ENCODE measurements at places on chromosomes 6 and 20.

DNA sequence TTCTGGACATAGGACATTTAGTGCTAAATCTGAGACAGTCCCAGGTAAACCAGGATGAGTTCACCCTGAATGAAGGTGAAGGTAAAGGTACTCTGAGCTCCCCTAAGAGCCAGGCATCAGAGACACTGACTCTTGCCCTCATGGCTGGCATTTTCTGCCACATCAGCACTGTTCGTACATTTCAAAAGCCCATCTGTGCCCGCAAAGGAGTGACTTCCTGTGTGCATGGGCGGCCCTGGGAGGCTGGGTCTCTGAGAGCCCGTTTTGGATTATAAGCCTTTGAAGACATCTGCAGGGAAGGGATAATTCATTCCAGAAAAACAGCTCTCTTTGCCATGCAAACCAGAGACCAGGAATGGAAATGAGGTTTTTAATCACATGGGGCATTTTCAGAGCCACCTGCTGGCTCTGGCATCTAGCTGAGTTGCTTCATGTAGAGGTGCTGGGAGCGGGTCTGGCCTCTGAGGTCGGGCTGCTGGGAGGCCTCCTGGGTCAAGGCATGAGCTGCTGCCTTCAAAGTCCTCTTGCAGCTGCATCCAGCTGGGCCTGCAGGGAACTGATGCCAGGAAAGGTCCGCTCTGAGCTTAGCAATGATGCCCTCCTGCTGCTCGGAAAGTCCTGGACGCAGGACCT, 348.3 kb downstream of the DHX35 start:
- DNase-seq, result no peak

DNA sequence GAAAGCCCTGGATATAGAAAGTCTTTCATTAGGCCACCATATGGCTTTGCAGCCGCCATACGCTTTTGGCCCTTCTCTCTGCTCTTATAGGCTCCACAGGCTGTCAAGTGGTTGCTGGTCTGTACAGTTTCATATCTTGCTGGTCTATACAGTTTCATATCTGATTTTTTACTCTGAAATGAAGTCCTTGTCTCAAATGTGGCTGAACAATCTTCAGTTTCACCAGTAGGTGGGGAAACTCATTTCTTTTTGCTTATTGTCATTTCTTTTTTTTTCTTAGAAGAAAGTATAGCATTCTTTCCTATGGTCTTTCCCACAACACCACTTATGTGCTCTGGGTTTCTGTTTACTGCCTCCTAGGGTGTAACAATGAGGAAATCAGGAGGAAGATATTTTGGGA, 771.4 kb upstream of the MMS22L start:
- peak; percentile 14 for DNase-seq

DNA sequence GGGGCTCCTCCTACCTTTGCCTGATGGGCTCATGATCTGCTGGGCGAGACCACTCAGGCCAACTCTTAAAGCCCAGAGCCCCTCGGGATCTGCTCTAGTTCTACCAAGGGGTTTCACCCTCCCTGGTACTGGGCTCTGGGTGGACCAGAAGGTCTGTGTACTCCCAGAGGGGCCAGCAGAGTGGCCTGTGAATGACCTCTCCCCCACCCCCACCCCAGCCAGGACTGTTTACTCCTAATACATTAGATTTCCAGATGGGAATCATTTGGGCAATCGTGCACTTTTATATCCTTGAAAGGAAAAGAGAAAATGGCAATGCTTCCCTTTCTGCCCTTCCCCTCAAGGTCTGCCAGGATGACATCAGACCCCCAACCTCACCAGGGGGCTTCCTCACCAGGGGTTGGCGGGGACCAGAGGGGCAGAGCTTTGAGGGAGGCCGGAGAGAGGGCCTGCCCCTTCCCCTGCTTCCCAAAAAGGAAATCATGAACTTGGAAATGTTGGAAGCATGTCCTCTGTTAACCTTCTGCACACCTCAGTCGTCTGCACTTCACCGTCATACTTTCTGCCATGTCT, 37.1 kb upstream of the PMEPA1 start:
- no peak for DNase-seq

DNA sequence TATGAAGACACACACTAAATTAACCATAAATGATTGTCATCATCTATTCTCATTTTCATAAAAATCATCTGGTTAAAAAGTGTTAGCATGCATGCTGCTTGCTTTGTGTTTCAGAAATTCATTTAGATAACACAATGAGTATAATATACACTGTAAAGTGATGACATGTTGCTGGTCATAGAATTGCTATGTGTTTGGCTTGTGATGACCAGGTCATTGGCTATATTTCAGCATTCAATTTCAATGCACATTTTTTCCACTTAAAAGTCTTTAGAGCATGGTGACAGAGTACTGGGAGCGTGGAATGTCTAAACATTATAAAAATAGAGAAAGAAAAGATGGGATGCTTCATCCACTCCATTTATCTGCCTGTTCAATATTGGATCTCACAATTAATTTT, 1291.1 kb upstream of the MAP3K7 start:
- DNase-seq, result no peak

DNA sequence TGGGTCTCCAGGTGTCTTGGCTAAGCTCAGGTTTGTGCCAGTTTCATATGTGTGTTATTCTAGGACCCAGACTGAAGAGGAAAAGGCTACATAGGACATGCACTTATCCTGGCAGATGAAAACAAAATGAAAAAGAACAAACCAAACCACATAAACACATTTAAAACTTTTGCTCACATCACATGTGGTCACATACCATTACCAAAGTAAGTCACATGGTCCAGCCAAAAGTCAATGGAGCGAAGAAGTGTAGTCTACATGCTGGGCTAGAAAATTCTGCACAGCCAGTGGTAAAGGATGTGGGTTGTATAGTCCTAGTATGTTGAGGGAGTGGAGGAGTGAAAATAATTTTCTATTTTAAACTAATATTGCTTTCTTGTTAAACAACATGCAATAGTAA, 437.5 kb downstream of the BTBD3 start:
- no peak for DNase-seq

GRCh38 chr6:145112711-145113148, 622.6 kb downstream of the EPM2A start:
- DNase-seq, result peak; percentile 6

Data from fibroblast of upper back skin (primary cell).